ENCODE measurements at places on chromosomes 2 and 18.

GRCh38 chr2:230827774-230828271 lies 36.9 kb upstream of the ITM2C start:
- DNase-seq = no peak
- H3K27ac ChIP-seq = no peak overlapping the region
- H3K4me3 ChIP-seq = no peak overlapping the region
- no peaks in the 10 kb centered on the region for H3K36me3 ChIP-seq
- peaks cover 8% of the 10 kb centered on the region for H3K4me1 ChIP-seq

GRCh38 chr2:221554769-221555493 lies 17.2 kb downstream of the EPHA4 start:
- H3K4me1 ChIP-seq = peaks cover 30% of the 10 kb centered on the region
- no peaks in the 10 kb centered on the region for H3K27me3 ChIP-seq

GRCh38 chr2:236824836-236825235 lies 255.2 kb downstream of the ACKR3 start:
- peaks cover 6% of the 10 kb centered on the region for H3K36me3 ChIP-seq
- no peaks in the 10 kb centered on the region for H3K4me1 ChIP-seq
- H3K4me3 ChIP-seq = no peak overlapping the region
- DNase-seq = no peak
- no peak overlapping the region for H3K27ac ChIP-seq

GRCh38 chr18:77733292-77733903 lies 483.8 kb downstream of the GALR1 start:
- H3K27me3 ChIP-seq = no peaks in the 10 kb centered on the region
- H3K27ac ChIP-seq = no peak overlapping the region
- no peaks in the 10 kb centered on the region for H3K36me3 ChIP-seq

DNA sequence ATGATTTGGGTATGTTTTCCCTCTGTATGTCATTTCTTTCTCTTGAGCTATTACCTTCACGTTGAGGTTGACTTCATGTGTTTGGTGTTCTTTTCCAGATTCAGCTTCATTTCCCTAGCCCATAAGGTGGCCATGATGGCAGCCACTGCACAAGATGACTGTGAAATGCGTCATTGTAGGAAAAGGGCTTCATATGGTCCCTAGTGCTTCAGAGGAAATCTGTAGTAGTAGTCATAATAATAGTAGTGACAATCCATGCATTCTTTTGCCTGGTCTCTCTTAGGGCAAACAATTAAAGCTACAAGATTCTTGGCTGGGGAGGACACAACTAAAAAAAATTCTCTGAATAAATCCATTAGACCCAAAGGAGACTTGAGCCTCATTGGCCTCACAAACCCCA lies 28.4 kb downstream of the AOX1 start:
- H3K36me3 ChIP-seq = no peaks in the 10 kb centered on the region
- peaks cover 6% of the 10 kb centered on the region for H3K4me1 ChIP-seq
- DNase-seq = no peak
- H3K27me3 ChIP-seq = no peaks in the 10 kb centered on the region
- no peak overlapping the region for H3K27ac ChIP-seq

DNA sequence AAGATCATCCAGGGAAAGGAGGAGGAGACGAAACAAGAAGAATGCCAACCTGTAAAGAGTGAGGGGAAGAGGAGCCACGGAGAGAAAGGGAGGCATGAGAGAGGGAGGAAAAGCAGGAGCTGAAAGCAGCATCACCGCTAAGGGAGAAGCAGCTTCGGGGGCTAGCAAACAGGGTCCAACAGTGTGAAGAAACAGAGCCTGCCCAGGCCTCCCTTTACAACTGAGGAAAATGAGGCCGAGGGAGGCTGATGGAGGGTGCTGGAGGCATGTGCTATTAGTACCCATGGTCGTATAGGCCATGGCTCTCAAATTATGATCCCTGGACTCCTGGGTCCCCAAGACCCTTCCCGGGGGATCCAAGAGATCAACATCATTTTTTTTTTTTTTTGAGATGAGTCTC lies 50.4 kb upstream of the ASPRV1 start:
- no peak overlapping the region for H3K4me3 ChIP-seq
- H3K4me1 ChIP-seq = peaks cover 12% of the 10 kb centered on the region
- no peaks in the 10 kb centered on the region for H3K27me3 ChIP-seq
- H3K36me3 ChIP-seq = peaks cover 9% of the 10 kb centered on the region

- H3K27ac ChIP-seq = no peak overlapping the region
- H3K36me3 ChIP-seq = no peaks in the 10 kb centered on the region
- H3K4me1 ChIP-seq = peaks cover 19% of the 10 kb centered on the region
- no peaks in the 10 kb centered on the region for H3K27me3 ChIP-seq
- no peak overlapping the region for H3K4me3 ChIP-seq
Observed at GRCh38 chr2:57759131-57759530, 287.5 kb upstream of the VRK2 start.

GRCh38 chr2:145273840-145274239 lies 753.9 kb upstream of the ZEB2 start:
- H3K36me3 ChIP-seq = peaks cover 8% of the 10 kb centered on the region
- H3K27ac ChIP-seq = no peak overlapping the region

DNA sequence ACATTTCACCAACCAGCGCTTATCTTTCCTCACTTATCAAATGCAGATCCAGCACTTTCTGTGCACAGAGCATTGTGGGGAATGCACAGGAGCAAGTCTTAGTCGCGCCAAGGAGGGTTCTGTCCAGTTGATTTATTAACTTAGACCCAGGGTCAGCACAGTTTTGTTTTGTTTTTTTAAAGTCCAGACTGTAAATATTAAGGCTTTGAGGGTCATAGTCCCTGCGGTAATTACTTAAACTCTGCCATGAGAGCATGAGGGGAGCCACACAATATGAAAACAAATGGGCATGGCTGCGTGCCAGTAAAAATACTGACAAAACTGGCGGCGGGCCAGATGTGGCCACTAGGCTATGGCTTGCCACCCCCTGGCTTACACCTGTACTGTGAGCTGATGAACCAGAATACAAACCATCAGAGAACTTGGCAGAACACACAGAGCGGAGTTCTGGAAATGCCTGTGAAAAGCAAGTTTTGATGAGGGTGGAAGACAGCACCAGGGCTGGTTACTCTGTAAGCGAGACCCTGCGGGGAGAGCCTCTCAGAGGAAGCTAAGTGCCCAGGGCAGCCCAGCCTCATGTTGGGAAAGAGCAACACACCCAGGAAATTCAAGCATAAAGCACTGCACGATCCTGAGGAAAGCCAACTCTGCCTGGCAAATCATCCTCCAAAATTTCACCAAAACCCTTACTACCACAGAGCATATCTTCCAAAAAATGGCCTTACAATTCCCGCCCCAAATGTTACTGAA lies 43.6 kb downstream of the L3MBTL4 start:
- peaks cover 13% of the 10 kb centered on the region for H3K36me3 ChIP-seq
- DNase-seq = no peak
- H3K27me3 ChIP-seq = no peaks in the 10 kb centered on the region
- H3K4me1 ChIP-seq = peaks cover 21% of the 10 kb centered on the region
- no peak overlapping the region for H3K4me3 ChIP-seq
- H3K27ac ChIP-seq = no peak overlapping the region

DNA sequence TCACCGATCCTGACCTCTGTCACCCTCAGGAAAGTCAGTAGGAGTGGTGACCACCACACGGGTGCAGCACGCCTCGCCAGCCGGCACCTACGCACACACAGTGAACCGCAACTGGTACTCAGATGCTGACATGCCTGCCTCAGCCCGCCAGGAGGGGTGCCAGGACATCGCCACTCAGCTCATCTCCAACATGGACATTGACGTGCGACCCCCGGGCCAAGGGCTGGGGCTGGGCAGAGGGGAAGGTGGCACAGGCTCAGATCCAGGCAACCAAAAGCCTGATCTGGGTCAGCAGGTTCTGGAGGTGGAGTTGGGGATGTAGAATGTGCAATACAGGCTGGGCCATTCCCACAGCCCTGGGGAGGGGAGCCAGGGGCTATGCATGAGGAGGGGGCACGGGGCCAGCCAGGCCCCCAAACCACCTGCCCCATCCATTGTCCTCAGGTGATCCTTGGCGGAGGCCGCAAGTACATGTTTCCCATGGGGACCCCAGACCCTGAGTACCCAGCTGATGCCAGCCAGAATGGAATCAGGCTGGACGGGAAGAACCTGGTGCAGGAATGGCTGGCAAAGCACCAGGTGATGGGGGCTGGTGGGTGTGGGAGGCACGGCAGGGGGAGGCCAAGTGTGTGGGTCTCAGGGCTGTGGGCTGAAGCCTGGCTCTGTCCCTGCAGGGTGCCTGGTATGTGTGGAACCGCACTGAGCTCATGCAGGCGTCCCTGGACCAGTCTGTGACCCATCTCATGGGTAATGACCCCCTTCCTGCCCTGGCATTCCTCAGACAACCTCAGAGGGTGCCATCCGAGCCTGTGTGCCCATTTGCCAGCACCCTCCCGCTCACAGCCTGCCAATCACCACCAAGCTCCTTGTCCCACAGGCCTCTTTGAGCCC lies 1.4 kb downstream of the ALPI start:
- no peaks in the 10 kb centered on the region for H3K27me3 ChIP-seq
- no peak overlapping the region for H3K4me3 ChIP-seq
- no peaks in the 10 kb centered on the region for H3K36me3 ChIP-seq
- H3K4me1 ChIP-seq = no peaks in the 10 kb centered on the region
- H3K27ac ChIP-seq = no peak overlapping the region

- H3K36me3 ChIP-seq = no peaks in the 10 kb centered on the region
- no peak overlapping the region for H3K4me3 ChIP-seq
- H3K27me3 ChIP-seq = no peaks in the 10 kb centered on the region
Observed at GRCh38 chr18:77002496-77002895, 130.1 kb downstream of the MBP start.

DNA sequence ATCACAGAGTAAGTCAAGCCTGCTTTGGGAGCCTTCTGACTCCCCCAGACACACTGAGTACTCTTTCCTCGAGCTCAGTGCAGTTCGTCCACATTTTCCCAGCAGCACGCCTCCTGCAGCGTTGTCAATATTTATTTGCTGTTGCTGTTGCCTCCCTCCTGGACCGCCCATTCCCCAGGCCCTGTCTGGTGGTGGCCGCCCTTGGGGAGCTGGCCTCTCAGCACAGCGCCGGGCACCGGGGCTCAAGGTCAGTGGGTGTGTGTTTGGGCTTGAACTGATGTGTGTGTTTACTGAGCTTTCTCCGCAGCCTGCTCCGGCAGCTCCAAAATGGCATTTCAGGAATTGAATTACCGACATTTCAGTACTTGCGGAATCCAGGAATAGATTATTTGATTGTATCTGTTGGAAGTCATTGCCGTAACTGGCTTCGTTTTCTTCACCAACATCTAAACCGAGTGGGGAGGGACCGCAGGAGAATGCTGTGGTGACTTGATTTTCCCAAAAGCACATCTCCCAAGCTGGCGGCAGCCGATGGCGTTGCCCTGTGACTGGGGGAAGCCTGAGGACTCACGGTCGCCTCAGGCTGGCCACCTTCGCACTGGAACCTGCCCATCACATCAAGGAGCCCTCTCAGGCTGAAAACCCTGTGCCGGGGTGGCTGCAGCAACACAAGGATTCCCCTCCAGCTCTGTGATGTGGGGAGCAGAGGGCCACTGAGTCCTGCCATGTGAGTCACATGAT lies 66.0 kb downstream of the HPCAL1 start:
- no peak for DNase-seq
- no peaks in the 10 kb centered on the region for H3K36me3 ChIP-seq
- H3K4me3 ChIP-seq = no peak overlapping the region
- no peak overlapping the region for H3K27ac ChIP-seq
- H3K4me1 ChIP-seq = peaks cover 35% of the 10 kb centered on the region

GRCh38 chr2:108959401-108959800 lies 29.6 kb downstream of the EDAR start:
- H3K4me1 ChIP-seq = no peaks in the 10 kb centered on the region
- DNase-seq = no peak
- H3K27me3 ChIP-seq = no peaks in the 10 kb centered on the region
- no peak overlapping the region for H3K4me3 ChIP-seq

GRCh38 chr18:38329145-38329544 lies 763.5 kb upstream of the CELF4 start:
- H3K4me3 ChIP-seq = no peak overlapping the region
- no peak overlapping the region for H3K27ac ChIP-seq
- no peak for DNase-seq
- H3K27me3 ChIP-seq = no peaks in the 10 kb centered on the region
- H3K36me3 ChIP-seq = no peaks in the 10 kb centered on the region

DNA sequence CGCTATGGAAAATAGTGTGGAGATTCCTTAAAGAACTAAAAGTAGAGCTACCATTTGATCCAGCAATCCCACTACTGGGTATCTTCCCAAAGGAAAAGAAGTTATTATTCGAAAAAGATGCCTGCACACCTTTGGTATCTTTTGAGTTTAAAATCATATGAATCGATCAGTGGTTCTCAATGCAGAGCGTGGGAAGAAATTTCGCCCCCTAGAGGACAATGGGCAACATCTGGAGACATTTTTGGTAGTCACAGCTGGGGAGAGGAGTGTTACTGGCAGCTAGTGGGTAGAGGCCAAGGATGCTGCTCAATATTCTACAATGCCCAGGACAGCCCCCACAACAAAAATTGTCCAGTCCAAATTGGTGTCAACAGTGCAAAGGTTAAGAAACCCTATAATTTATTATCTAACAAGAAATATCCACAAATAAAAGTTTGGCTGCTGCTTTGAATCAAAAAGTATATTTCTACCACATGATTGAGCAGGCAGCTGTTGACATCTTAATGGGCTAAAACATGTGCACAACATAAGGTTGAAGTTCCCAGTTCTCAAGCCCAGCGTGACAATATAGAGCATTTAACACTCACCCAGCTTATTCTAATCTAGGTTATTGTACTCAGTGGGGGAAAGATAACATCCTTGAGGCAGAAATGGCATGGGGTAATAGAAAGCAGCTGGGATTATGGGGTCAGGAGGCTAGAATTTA lies 425.7 kb downstream of the LRATD1 start:
- no peak overlapping the region for H3K27ac ChIP-seq
- DNase-seq = no peak
- H3K36me3 ChIP-seq = no peaks in the 10 kb centered on the region
- H3K4me1 ChIP-seq = no peaks in the 10 kb centered on the region

- H3K27me3 ChIP-seq = peaks cover 13% of the 10 kb centered on the region
- DNase-seq = peak; percentile 44
- H3K4me3 ChIP-seq = no peak overlapping the region
- H3K4me1 ChIP-seq = peaks cover 7% of the 10 kb centered on the region
- H3K36me3 ChIP-seq = no peaks in the 10 kb centered on the region
Observed at GRCh38 chr2:20443276-20443920, 3.5 kb upstream of the RHOB start.

GRCh38 chr2:46559261-46559660 lies 79.9 kb downstream of the TMEM247 start:
- H3K27me3 ChIP-seq = no peaks in the 10 kb centered on the region
- no peak for DNase-seq
- H3K36me3 ChIP-seq = peaks cover 38% of the 10 kb centered on the region
- H3K27ac ChIP-seq = peak overlapping the region; percentile 94
- peaks cover 83% of the 10 kb centered on the region for H3K4me1 ChIP-seq
